ENCODE measurements at places on chromosomes 2 and 18.

- no peak for DNase-seq
Measured at GRCh38 chr2:39225567-39225966, 18.2 kb downstream of the CDKL4 start.

DNA sequence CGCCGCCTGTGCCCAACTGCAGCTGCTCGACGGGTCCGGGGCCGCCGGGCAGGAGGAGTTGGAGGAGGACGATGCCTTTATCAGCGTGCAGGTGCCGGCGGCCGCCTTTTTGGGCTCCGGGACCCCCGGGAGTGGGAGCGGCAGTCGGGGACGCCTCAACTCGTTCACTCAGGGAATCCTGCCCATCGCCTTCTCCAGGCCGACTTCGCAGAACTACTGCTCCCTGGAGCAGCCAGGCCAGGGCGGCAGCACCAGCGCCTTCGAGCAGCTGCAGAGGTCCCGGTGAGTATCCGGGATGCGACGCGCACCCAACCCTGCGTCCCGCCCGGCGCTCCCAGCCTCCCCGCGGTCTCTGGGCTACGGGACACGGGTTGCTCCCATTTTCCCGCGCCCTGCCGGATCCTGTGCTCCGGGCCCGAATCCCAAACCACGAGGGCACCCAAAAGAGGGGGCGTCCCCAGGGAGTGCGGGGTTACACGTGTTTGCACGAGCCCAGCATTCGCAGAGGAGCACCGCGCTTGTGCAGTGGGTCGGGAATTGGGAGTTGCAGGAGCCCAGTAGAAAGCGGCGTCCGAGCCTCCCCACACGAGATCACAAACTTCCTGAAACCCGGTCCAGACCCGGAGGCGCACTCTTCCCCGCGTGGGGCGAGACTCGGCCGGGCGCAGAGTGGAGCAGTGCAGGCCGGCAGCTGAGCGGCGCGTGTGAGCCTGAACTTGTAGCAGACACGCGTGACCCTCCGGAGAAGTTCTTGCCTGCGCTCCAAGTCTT is 1.2 kb downstream of the CABLES1 start:
- DNase-seq = peak; percentile 70

GRCh38 chr2:143217512-143218115 is 88.4 kb downstream of the ARHGAP15 start:
- DNase-seq = no peak

DNA sequence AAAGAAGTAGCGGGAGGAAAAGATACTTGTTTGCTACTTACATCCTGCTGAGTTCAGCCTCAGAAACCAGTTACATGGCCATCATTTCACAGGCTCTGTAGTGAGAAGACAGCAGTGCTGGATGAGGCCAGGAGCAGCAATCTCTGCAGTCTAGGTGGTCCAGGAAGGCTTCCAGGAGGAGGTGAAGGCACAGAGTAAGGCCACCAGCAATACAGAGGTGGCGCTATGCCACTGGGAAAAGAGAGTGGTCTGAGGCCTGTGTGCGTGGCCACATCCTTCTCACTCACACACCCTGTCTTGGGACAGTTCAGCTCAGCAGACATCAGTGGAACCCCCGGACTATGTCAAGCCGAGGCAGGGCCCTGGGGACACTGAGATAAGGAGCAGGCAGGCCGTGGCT is 162.7 kb downstream of the KLHL29 start:
- DNase-seq = no peak

GRCh38 chr2:207328944-207329386 is 163.2 kb upstream of the KLF7 start:
- no peak for DNase-seq

DNA sequence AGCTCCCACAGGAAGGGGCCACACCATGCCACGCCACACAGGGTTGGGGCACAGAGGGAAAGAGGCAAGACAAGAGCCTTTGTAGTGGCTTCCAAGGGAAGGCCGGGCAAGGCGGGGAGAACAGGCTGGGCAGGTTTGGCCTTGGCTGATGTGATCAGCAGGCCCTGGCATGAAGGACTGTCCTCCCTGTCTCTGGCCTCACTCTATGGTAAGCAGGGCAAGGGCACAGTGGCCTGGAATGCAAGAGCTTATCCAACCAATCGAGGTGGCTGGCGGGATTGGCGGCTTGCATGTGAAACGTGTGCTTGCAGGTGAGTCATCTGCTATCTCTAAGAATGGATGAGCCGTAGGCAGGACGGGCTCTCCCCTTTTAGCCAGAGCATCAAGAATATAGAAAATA is 6.4 kb upstream of the ATP9B start:
- no peak for DNase-seq

DNA sequence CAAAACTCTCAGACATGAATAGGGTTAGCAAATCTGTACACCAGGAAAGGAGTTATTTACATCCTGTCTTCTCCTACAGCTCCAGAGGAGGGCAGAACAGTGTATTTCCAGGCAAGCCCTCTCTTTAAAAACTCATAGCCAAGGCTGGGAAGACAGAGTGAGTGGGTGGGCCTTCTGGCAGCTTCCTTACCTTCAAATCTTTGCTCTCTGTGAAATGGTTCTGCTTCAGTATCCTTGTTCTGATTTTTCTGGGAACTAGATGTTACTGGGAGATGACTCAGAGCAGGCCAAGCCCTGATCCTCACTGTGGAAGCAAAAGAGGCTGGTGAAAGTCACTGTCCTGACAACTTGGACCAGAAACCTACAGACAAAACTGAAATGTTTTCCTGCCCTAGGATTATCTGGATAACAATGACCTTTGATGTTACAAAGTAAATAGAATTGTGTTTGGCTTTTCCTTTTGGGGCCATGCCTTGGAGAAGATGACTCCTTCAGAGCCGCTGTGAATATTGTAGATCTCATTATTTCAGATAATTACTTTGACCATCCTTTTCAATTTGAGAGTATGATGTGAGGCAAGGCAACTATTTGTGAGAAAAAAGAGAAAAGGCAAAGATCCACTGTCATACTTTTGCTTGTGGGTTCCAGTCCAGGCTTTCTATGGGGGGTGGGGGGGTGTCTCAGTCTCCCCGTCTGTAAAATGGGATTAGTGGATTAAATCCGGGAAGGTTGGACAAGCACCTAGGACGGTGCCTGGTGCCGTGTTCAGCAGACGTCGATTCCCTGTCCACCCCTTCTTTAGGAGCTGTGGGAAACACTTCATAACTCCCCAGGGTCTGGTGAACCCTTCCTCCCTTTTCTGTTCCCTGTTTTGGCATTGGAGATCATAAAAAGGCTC is 644 bp upstream of the QPCT start:
- peak; percentile 56 for DNase-seq

GRCh38 chr2:181304011-181304844 is 153.0 kb upstream of the ITGA4 start:
- DNase-seq = no peak

- DNase-seq = no peak
Measured at GRCh38 chr2:27652790-27653189, 10.6 kb downstream of the SUPT7L start.

DNA sequence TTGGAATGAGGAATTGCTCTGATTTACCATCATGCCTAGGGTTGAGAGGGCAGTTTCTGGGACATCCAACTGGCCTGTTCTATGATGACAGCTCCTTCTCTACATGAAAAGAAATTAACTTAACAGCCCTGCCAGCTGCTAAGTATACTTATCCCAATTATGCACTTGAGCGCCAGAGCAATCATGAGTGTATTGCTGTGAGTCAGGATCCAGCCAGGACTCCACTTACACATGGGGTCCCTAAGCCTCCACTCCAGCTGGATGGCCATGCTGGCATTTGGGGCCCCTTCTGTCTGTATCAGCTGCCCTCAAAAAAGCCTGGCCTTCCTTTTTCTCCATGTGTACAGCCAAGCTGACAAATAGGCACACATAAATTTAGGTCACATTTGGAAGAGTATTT is 481.9 kb downstream of the TMX3 start:
- no peak for DNase-seq

- DNase-seq = no peak
Measured at GRCh38 chr2:6421888-6422287, 443.8 kb downstream of the CMPK2 start.

- no peak for DNase-seq
Measured at GRCh38 chr2:205367331-205367935, 314.9 kb upstream of the NRP2 start.

DNA sequence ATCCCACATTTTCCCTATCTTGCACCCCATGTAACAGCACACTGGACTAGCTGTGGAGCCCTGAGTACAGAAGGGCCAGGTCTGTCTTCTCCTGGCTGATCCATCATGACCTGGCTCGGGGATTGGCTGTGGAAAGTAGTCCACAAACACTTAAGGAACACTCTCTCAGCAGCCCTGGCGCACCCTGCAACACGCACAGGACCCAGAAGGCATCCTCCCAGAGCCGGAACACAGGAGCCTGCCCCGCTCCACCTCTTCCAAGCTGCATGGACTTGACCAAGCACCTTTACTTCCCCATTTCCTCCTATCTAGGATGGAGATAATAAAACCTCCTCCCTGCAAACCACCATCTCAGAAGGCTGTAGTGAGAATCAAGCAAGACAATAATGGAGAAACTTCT is 151.7 kb downstream of the CTIF start:
- no peak for DNase-seq

GRCh38 chr2:207619764-207620203 is 5.4 kb downstream of the METTL21A start:
- no peak for DNase-seq

DNA sequence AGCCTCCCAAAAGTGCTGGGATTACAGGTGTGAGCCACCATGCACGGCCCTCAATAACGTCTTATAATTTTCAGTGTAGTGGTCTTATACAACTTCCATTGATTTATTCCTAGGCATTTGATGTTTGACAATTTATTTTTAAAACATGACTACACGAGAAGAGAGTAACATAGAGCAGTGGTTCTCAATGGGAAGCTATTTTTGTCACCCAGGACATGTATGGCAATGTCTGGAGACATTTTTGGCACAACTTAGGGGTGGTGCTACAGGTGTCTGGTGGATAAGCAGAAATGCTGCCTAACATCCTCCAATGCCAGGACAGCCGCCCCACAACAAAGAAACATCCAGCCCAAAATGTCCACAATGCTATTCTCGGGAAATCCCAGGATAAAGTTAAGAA is 12.7 kb upstream of the ANXA4 start:
- no peak for DNase-seq

Measured in AG08396 (cell line).